NCI-H2171 (cell line): ENCODE measurements at places on chromosomes 3 and 15.

DNA sequence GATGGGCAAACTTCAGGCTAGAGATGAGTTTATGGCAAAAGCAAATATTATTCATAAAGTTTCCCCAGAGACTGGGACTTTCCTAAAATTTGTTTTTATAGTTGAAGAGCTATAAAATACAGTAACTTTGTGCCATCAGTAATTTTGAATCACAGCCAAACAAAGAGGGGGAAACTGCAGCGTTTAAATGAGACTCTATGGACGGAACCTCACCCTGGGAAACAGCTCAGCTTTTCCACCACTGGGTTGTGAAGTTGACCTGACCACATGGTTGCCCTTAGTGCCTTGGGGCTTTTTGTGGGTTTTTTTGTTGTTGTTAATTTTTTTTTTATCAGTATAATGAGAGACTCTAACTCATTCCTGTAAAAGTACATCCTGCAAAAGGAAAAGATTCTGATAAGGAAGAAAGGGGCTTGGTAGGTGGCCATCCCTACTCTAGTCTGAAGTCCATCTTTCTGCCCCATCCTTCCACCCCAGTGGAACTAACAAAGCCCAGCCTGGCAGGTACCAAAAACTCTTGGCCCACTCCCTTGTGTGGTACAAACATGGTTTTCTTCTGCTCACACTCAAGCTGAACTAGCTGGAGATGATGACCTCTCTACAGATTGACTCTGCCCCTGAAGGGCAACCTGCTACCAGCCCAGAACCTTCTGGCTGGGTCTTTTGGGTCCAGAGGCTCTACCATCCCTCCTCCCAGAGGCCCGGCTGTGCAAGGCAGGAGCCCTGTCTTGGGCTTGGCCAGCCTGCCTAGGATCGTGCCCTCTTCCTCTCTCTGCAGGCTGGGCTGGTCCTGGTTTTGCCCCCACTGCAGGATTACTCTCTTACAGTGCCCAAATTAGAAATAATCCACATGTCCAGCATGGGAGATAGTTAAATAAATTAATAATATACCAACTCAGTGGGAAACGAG lies 41.2 kb downstream of the RLBP1 start:
- DNase-seq = no peak

DNA sequence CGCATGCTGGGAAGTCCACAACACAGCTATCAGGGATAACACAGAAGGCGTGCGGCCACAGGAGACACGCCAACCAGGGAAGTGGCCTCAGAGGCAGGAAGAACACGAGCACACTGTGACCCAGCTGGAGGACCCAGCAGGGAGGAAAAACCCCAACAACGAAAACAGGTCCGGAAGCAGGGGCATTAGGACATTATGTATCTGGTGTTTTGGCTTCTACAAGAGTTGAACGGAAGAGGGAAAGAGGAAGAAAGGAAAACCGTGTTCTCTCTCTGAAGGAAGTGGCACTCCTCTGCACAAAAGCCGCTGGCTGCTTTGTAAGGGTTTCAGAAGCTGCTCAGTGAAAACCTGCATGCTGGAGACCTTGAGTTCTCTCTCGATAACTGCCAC lies 61.8 kb downstream of the HACD2 start:
- DNase-seq = no peak

GRCh38 chr3:128366136-128366535 lies 100.6 kb downstream of the DNAJB8 start:
- no peak for DNase-seq

- DNase-seq = no peak
These were observed 46.1 kb upstream of the SLCO2A1 start for GRCh38 chr3:134075846-134076245.

DNA sequence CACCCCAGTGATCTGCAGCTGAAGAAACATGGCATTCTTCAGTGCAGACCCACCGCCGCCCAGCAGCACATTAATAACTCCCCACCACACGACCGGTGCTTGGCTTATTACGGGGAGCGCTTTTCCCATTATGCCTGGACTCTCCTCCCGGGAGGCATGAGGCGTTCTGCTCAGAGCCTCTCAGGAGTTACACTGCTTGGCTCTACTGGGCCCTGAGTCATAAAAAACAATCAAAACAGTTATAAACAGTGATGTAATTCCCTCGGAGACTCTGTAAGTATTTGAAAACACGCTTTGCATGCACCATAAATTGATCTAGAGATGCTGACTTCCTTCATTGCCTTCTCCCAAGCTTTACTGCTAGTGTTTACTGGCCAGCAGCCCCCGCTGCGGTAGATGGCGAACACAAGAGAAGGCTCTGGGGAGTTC lies 77.1 kb upstream of the SNRPA1 start:
- DNase-seq = no peak

GRCh38 chr3:195709676-195710085 lies 11.1 kb upstream of the MUC20 start:
- DNase-seq = no peak

- DNase-seq = no peak
These were observed 11.8 kb downstream of the PARP15 start for GRCh38 chr3:122589297-122589696.

DNA sequence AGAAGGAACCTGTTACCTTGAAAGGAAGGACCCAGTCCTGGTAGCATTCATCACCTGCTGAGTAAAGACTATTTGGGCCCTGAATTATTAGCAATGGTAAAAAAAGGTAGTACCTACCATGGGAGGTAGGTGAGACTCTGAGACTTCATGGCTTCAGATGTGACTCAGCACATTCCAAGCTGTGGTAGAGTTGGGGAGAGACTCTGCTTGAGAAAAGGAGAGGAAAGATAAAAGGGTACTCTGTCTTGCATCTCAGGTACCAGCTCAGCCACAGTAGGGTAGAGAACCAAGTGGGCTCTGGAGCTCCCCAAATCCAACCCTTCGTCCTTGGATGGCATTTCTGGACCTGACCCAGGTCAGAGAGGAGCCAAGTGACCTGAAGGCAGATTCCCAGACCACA lies 430.4 kb downstream of the TBL1XR1 start:
- DNase-seq = no peak

- DNase-seq = no peak
These were observed 358.4 kb upstream of the LMCD1 start for GRCh38 chr3:8143186-8143585.

DNA sequence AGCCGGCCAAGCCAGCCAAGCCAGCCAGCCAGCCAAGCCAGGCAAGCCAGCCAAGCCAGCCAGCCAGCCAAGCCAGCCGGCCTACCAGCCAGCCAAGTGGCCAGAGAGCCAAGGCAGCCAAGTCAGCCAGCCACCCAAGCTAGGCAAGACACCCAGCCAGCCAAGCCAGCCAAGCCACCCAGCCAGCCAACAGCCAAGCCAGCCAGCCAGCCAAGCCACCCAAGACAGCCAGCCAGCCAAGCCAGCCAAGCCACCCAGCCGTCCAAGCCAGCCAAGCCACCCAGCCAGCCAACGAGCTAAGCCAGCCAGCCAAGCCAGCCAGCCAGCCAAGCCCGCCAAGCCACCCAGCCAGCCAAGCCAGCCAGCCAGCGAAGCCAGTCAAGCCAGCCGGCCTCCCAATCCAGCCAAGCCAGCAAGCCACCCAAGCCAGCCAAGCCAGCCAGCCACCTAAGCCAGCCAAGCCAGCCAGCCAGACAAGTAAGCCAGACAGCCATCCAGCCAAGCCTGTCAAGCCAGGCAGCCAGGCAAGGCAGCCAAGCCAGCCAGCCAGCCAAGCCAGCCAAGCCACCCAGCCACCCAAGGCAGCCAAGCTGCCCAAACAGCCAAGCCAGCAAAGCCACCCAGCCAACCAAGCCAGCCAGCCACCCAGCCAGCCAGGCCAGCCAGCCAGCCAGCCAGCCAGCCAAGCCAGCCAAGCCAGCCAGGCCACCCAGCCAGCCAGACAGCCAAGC lies 200.5 kb downstream of the GOLGA6L6 start:
- DNase-seq = no peak

DNA sequence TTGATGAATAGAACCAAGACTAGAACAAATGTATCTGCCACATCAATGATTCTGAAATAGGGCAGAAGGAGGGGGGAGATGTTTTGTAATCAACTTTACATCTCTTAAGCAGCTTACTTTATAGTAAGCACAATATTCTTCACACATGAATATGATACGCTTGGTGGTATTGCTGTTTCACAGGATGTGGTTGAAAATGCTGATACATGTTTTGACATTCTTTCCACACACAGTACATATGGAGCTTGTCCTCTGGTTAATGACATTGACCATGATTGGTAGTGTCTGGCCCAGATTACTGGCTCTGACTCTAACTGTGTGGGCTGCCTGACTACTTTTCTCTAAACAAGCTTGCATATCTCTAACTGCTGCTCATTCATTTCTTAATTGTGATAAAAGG lies 168.9 kb downstream of the KLHL25 start:
- DNase-seq = no peak

DNA sequence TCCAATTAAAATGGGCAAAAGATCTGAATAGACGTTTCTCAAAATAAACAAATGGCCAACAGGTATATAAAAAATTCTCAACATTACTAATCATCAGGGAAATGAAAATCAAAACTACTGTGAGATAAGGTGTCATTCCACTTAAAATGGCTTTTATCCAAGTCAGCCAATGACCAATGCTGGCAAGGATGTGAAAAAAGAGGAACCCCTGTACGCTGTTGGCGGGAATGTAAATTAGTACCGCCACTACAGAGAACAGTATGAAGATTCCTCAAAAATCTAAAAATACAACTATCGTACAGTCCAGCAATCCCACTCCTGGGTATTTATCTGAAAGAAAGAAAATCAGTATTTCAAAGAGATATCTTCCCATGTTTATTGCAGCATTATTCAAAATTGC lies 176.9 kb upstream of the STT3B start:
- no peak for DNase-seq

- DNase-seq = no peak
These were observed 16.5 kb downstream of the ZXDC start for GRCh38 chr3:126459111-126459762.

GRCh38 chr3:45412763-45413162 lies 24.4 kb downstream of the LARS2 start:
- no peak for DNase-seq

DNA sequence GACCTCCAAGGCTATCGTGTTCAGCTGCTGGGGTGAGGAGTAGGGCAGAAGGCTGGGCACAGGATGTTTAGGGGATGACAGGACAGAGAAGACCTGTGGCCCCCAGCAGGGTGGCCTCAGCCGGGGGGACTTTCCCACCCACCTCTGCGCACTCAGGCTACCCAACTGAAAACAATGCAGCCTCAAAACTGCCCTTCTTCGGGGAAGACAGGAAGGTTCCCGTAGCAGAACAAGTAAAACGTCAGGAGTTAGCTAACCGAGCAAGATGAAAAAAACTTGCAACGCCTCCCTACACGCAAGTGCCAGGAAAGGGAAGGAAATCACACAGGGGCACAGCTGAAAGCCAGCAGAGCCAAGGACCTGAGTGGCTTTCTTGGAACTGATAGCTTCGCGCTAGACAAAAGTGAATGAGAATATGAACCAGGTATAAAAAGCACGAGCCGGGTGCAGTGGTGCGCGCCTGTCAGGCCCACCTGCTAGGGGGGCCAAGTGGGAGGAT lies 38.4 kb upstream of the FURIN start:
- DNase-seq = no peak

- no peak for DNase-seq
These were observed 1437.0 kb downstream of the OTOL1 start for GRCh38 chr3:162933656-162934055.

DNA sequence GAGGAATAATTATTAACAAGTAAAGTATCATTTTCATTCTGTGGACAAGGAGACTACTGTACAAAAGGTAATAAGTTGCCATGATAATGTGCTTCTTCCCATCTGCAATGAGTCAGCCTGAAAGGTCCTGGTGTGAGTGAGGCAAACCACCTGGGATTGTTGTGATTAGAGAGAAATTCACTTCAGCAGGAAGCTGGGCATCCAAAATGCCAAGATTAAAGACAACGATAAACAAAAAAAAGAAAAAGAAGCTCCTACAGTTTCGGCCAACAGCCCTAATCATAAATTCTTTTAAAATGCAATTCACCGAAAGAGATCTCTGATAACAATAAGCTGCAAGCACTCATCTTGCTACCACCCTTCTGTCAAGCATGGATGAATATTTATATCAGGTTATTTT lies 507.8 kb downstream of the TUSC7 start:
- DNase-seq = no peak

DNA sequence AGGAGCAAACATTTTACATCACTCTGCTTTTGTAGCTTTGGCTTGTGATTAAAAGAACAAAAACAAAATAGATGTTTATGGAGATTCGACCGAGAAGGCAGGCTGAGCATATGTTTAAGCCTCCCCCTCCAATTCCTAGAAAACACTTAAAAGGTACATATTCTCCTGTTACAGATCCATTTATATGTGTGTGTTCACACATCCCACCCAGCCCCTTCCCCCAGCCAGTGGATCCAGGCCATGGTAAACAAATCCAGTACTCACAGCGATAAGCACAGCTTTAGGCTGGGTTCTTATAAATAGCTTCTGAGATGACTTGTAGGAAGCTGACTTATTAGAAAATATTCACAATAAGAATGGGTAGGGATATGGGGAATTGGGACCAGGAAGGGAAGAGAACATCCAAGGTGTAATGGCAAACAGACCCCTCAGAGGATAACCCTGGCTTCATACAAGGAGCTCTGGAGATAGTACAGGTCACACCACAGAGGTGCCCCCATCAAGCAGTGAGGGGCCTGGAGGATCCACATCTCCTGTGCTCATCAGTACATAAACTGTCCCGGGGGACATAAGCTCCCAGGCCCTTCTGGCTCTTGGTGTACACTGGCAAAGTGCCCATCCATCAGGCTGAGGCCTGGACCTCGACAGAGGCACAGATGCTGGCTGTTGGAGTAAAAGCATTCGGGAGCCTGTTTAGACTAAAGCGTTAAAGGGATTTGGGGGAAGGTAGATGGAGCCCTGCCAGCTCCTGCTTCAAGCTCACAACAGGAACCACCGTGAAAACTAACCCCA lies 70.0 kb upstream of the UBE2E1 start:
- DNase-seq = peak; percentile 89

DNA sequence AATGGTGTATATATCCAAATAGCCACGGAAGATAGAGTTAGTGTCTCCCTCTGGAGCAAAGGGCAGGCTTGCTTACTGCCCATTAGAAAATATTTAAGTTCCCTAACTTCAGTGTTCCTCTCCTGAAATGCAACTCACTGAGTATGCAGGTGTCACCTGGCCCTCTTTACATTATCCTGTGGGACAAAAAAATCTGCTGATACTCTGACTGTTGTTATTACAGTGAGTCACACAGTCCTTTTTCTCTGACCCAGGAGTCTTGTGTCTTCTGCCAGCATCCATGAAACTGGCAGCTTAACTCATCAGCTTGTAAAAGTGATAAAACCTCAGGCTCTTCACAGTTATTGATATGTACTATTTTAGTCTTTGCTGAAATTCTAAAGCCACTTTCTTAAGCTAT lies 42.2 kb upstream of the RASGRF1 start:
- no peak for DNase-seq

- no peak for DNase-seq
These were observed 19.4 kb downstream of the ZPLD1 start for GRCh38 chr3:102454181-102454580.

- no peak for DNase-seq
These were observed 189.7 kb upstream of the IL12A start for GRCh38 chr3:159798951-159799350.

DNA sequence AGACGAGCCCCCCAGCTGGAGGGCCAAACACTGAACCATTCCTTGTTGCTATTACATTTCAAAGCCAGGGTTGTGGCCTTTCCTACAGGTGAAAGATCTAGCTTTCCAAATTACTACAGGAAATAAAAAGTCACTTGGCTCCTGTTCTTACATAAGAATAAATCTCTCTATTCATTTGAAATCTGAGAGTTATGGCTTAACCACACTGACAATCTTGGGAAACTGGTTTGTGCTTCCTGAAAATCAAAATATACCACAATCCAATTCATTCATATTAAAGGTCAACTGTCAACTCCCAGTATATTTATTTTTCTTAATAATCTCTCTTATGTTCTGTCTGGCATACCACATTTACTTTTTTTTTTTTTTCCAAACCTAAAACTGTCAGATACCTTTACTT lies 103.7 kb upstream of the LMOD3 start:
- no peak for DNase-seq
